Activated naive CD8-positive, alpha-beta T cell treated with anti-CD3 and anti-CD28 coated beads, Interleukin-2, amount 10 ng/mL, durations not matched to agents 7 days and 5 days (primary cell): ENCODE measurements at places on chromosomes 6 and 20. TPM values are rescaled to one million over a fixed set of nuclear protein-coding genes. Genes with fewer than 3 reads are reported as not detected.

PRND gene
- not detected for total RNA-seq

BMP2 gene
- not detected for total RNA-seq

MCHR2 gene
- total RNA-seq: not detected

SPATS1 gene
- not detected for total RNA-seq

POPDC3 gene
- not detected for total RNA-seq

PRL gene
- not detected for total RNA-seq

DDAH2 gene
- total RNA-seq: 29.1 TPM

BPIFB2 gene
- not detected for total RNA-seq

ADGB gene
- not detected for total RNA-seq

EDN3 gene
- 0.17 TPM for total RNA-seq

MAPK13 gene
- 40.5 TPM for total RNA-seq

CGA gene
- not detected for total RNA-seq

LGSN gene
- 0.17 TPM for total RNA-seq

SNX9 gene
- 14.8 TPM for total RNA-seq

SMLR1 gene
- not detected for total RNA-seq

CST2 gene
- total RNA-seq: not detected

EIF6 gene
- total RNA-seq: 83.9 TPM

TCP11 gene
- total RNA-seq: not detected

PRSS16 gene
- 1.4 TPM for total RNA-seq

WFDC10B gene
- not detected for total RNA-seq

ZC2HC1B gene
- not detected for total RNA-seq

CST1 gene
- not detected for total RNA-seq

LCA5 gene
- total RNA-seq: 0.08 TPM

MCUR1 gene
- total RNA-seq: 16.4 TPM

PTGIS gene
- 0.37 TPM for total RNA-seq

TBPL1 gene
- 28.5 TPM for total RNA-seq

CST5 gene
- not detected for total RNA-seq

TMEM14C gene
- total RNA-seq: 41.5 TPM

PXMP4 gene
- total RNA-seq: 19.2 TPM

ISM1 gene
- total RNA-seq: 2.3 TPM

SASH1 gene
- total RNA-seq: not detected

TMEM217 gene
- 2.0 TPM for total RNA-seq

SFT2D1 gene
- total RNA-seq: 37.2 TPM

UBD gene
- total RNA-seq: not detected

CAGE1 gene
- 0.17 TPM for total RNA-seq

UTRN gene
- 179 TPM for total RNA-seq

RCAN2 gene
- 0.37 TPM for total RNA-seq
